ENCODE measurements at places on chromosomes 7 and 10.
A peak's percentile ranks its signal among the peaks of the same experiment; 100 is the strongest.

- DNase-seq, result no peak
Observed at GRCh38 chr7:94003446-94004023, 620 bp downstream of the BET1 start.

DNA sequence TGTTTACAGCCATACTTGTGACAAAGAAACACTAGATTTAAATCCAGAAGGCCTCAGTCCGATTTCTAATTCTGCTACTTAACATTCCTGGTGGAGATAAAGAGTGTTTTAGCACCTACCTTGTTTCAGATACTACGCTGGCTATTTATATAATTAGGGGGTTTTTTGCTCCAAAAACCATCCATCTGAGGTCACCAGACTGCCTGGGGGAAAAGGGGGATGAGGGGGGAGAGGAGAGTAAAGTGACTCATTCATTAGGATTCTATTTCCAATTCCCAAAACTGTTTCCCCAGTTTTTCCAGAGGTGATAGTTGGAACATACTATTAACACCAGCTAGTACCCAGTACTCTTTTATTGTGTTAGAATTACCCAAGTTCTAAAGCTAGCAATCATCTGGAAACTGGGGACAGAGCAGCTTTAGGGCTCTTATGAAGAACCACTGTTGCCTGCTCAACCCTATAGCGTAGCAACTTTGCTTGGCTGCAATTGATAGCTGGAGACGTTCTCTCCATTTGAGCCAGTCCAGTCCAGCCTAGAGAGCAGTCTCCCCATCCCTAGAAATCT lies 6.6 kb downstream of the GCC1 start:
- DNase-seq, result no peak

DNA sequence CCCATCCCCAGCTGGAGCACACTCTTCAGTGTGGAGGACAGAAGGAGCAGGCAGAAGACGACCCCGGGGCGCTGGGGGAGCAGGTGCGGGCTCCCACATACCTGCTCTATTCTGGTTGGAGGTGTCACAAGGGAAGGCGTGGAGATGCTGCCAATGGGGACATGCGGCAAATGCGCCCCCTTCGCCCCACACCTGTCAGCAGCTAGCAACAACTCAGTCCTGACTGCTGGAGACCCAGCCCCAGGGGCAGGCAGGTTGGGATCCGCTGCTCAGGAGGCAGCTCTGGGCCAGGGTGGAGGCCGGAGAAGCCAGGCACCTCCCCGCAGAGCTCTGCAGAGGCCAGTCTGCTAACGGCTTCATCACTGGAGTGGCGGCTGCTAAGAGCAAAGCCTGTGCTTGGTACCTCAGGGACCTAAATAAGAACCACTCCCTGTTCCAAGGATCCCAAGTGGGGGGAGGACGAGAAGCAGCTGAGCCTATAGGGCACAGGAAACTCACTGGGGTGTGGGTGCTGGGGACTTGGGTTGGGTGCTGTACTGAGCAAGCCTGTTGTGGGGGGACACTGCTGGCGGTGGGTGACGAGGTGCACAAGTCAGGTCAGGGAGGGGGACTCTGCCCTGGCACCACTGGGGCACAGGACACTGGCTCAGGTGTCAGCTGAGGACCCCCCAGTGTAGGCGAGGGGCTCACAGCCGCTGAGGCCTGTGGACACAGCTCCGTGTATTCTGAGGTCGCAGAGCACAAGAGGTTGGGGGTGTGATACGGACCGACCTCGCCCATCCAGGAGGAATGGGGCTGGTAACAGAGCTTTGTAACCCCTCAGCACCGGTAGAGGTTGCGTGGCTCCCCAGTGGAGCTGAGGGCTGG lies 19.2 kb upstream of the GPR146 start:
- no peak for DNase-seq

DNA sequence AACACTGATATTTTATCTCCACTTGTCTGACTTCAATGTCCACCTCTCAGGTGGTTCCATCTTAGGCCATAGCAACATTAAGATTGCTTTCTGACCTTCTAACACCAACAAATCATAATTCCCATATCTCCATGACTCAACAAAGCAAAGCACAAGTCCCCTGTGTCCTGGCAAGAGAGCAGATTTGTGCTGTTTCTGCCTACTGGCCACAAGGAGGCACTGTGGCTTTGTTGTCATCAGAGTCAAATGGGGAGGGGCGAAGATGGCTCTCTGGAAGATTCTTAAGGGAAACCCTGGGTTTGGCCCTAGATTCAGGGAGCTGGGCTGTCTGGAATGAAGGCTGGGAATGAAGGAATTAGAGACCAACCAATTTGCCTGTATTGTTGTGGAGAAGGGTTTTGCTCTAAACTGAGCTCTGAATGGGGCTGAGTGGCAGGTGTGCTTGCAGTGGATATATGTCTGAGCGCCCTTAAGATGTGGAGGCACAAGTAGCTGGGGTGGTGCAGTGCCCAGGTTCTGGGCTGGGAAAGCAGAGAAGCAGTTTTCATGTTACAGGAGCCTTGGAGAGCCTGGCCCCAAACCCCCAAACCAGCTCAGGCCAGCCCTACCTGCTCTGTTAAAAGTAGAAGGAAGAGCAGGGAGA lies 154.8 kb upstream of the PRSS58 start:
- DNase-seq, result peak; percentile 9

DNA sequence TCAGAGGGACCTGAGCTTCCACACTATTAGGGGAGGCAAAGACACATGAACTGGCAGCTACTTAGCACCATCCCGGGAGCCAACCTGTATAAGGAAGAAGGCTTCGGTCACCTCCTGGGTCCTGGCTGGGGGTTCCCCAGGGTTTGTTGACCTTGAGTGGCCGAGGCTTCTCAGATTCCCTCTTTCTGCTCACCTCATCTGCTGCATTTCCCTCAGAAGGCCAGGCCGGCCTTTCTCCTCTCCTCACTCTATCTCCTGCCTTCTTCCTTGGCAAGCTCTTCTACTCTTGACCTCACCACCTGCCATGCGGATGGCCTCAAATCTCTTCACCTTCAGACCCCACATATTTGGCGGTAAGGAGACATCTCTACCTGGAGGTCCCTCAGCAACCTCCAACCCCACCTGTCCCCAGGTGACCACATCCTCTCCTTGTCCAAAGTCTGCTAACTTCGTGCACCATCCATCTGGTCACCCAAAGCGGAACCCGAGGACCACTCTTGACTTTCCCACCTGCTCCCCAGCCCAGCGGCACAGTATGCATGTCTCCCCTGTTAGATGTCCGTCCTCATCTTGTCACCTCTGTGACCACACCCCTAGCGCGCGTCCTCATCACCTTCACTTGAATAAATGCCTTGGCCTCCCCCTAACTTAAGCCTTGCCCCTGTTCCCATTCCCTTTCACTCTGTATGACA lies 133.8 kb upstream of the UNC5B start:
- DNase-seq, result no peak

- no peak for DNase-seq
Observed at GRCh38 chr10:59589796-59590195, 119.9 kb downstream of the SLC16A9 start.

GRCh38 chr10:31102421-31102820 lies 70.8 kb upstream of the ZNF438 start:
- DNase-seq, result no peak

GRCh38 chr7:17584822-17585221 lies 286.4 kb downstream of the AHR start:
- DNase-seq, result no peak

GRCh38 chr10:75403939-75404814 lies 2.6 kb upstream of the ZNF503 start:
- no peak for DNase-seq

GRCh38 chr10:103184615-103185014 lies 8.5 kb downstream of the NT5C2 start:
- DNase-seq, result no peak

GRCh38 chr7:43083106-43083505 lies 29.3 kb upstream of the HECW1 start:
- DNase-seq, result no peak

DNA sequence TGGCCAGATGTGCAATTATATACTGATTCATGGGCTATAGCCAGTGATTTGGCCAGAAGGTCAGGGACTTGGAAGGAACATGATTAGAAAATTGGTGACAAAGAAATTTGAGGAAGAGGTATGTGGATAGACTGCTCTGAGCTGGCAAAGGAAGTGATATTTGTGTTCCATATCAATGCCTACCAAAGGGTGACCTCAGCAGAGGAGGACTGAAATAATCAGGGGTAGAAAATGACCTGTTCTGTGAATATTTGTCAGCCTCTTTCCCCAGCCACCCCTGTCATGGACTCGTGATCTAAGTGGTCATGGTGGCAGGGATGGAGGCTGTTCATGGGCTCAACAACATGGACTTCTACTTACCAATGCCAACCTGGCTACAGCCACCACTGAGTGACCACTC lies 47.0 kb downstream of the PTPRE start:
- no peak for DNase-seq

GRCh38 chr7:73894733-73895551 lies 34.0 kb downstream of the TMEM270 start:
- no peak for DNase-seq

DNA sequence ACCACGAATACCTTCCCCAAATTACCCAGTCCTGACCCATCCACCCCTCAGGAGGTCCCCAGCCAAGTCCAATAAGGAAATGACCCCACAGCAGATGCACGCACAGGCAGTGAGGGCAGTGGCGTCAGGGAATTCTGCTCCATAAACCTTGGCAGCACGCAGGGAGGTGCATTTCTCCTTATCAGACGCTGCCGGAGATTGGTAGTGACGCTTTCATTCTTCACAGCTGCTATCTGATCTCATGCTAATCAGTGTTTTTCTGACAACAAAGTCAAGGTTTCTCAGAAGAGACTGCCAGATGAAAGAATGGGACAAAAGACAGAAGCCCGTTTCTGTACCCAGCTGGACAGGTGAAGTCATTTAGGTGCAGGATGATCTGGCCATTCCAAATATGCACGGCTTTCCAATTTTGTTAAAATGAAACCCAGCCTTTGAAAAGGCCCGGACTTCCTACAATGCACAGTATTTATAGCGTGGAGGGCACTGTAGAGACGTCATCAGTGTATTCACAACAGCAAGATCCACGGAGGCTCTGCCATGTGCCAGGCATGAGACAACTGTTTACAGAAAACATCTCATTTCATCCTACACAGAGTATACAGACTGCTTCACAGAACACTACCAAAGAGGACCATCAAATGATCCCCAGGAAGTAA lies 35.3 kb downstream of the DIP2C start:
- DNase-seq, result no peak

DNA sequence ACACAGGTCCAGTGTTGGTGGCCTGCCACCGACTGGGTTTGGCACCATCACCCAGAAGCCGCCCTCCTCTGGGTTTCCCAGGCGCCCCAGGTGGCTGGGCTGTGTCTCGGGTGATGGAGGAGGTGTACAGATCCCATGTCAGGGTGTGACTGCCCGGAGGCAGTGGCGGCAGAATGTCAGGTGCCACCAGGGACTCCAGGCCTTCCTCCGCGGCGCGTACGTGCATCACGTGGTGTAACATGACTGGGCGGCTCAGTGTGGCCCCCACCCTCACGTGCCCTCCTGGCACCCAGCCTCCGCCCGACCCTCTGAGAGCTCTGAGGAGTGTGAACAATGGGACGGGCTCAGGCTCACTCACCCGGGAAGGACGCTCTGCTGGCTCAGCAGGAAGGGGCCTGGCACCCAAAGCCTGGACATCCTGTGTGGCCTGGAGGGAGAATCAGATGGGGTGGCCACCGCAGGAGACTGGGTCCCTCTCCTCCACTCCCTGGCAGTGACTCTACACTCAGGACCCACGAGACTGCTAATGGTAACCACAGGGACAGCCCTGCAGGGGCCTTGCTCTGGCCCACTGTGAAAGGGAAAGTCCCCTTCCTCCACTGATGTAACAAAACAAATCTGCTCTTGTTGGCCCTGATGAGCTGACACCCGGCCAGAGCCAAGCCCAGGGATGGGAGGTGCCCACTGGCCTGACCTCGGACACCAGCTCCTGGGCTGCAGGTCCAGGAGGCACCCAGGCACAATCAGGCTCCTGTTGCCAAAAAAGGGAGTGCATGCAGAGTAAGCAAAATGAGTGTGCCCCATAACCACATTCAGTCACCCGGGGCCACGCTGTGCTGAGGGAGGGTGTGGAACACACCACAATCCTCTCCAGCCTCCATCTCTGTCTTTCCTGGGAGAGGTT lies 164.8 kb downstream of the PRKAG2 start:
- no peak for DNase-seq

- no peak for DNase-seq
Observed at GRCh38 chr7:103605640-103606039, 159.6 kb upstream of the SLC26A5 start.

- no peak for DNase-seq
Observed at GRCh38 chr7:45920502-45921380, at the start of gene IGFBP3. Gene IGFBP3, minus strand, starts transcription at chr7:45921272. Its CDS starts 132 bp downstream, at chr7:45921140.

DNA sequence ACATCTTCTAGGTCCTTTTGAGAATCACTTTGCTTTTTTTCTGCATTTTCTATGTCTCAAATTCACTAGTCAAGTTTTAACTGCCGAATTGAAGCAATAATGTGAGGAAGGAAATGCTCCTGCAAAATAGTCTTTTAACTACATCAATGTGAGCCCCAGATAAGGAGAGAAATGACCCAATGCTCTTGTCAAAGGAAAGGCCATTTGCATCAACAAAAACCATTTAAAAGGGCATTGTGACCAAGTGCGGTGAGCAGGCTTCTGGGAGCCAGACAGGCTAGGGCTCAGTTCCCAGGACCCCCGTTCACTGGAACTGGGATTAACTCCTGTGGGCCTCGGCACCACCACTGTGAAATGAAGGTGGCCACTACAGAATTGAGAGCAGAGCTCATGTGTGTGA lies 127.9 kb upstream of the EEPD1 start:
- DNase-seq, result no peak

DNA sequence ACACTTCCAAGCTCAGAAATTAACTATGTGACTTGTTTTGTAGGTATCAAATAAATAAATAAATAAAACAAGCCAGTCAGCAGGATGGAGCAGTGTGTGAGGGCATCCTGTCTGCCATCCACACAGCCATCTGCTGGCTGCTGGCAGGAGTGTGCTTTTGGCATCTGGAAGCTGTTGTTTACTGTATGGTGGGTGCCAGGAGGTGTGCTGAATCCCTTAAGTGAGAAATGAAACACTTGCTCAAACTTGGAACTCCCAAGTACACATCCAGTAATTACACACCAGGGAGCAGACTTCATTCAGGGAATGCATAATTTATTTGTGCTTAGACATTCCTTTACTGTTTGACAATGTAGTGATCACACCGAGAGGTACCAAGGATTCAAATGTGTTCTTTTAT lies 16.9 kb upstream of the TAX1BP1 start:
- peak; percentile 25 for DNase-seq

DNA sequence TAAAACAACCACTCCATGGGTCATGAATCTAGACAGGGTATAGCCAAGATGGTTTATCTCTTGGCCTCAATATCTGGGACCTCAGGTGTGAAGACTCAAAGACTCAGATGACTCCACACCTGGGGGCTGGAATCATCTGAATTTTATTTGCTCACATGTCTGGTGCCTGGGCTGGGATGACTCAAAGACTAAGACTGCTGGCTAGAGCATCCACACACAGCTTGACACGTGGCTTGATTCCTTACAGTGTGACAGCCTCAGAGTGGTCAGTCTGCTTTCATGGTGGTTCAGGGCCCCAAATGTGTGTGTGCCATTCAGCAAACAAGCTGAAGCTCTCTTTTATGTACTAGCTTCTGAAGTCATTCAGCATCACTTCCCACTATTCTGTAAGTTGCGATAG lies 333.7 kb downstream of the RNLS start:
- DNase-seq, result no peak

Measured in hematopoietic multipotent progenitor cell treated with erythropoietin and hydrocortisone succinate and interleukin-3 and kit ligand, for 17 days (in vitro differentiated cells).